ENCODE measurements at places on chromosomes 4 and X. TPM values are rescaled to one million over a fixed set of nuclear protein-coding genes. Genes with fewer than 3 reads are reported as not detected.

TCEAL7 gene
- not detected for total RNA-seq

FGFBP2 gene
- 8.9 TPM for total RNA-seq

DNA sequence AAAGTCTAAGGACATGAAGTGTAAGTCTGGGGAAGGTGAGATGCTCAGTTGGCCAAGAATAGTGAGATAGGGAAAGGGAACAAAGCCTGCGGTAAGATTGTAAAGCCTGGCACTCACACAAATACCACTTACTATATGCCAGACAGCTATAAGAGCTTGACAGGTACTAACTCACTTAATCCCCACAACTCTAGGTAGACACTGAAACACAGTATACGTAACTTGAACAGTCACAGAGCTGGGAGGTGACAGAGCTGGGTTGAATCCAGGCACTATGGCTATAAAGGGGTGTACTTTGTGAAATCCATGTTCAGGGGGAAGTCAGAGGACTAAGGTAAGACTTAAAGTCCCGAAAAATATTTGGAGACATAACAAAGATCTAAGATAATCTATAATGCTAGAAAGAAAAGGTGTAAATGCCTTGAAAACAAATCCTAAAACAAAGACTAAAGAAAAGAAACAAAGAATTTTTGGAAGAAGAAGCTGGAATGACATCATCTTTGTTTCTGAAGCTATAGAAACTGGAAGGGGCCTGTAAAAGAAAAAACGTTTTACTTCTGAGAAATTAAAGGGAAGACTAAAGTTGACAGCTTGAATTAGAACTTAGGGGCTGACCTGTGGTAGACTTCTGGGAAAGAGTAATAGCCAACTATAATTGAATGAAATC lies 172.5 kb downstream of the PPP3CA start:
- no peaks in the 10 kb centered on the region for H3K36me3 ChIP-seq
- no peak for DNase-seq
- no peak overlapping the region for H3K27ac ChIP-seq
- no peak overlapping the region for H3K4me3 ChIP-seq

- H3K27me3 ChIP-seq, result no peaks in the 10 kb centered on the region
- peaks cover 38% of the 10 kb centered on the region for H3K4me1 ChIP-seq
- no peaks in the 10 kb centered on the region for H3K36me3 ChIP-seq
These were observed 134.9 kb upstream of the LEF1 start for GRCh38 chr4:108303488-108304177.

GRCh38 chr4:172601195-172601594 lies 567.4 kb upstream of the GALNT7 start:
- no peak overlapping the region for H3K4me3 ChIP-seq
- H3K27ac ChIP-seq, result no peak overlapping the region
- no peaks in the 10 kb centered on the region for H3K36me3 ChIP-seq

DNA sequence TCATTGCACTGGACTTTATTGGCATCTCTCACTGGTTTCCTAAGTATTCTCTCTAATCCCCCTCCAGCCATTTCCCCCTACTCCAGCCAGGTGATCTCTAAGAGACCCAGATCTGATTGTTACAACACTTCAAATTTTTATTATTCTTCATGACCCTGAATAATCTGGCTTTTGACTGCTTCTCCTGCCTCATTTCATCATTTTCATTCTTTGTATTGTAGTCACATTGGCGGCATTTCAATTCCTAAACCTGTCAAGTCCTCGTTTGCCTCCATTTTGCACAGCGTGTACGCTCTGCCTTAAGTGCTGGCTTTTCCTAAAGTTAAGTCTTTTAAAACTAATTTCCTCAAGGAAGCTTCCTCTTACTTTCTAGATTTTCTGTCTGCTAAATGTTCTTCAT lies 31.6 kb downstream of the UBE2K start:
- no peak overlapping the region for H3K4me3 ChIP-seq
- H3K27ac ChIP-seq, result no peak overlapping the region
- H3K36me3 ChIP-seq, result peaks cover 10% of the 10 kb centered on the region
- H3K27me3 ChIP-seq, result no peaks in the 10 kb centered on the region
- peaks cover 18% of the 10 kb centered on the region for H3K4me1 ChIP-seq

GRCh38 chr4:140256335-140256734 lies 102.4 kb upstream of the MAML3 start:
- H3K4me1 ChIP-seq, result peaks cover 18% of the 10 kb centered on the region
- DNase-seq, result no peak
- H3K27me3 ChIP-seq, result peaks cover 13% of the 10 kb centered on the region
- no peak overlapping the region for H3K27ac ChIP-seq

Measured in activated naive CD8-positive, alpha-beta T cell treated with anti-CD3 and anti-CD28 coated beads for 36 hours (primary cell).